Activated CD8-positive, alpha-beta memory T cell treated with anti-CD3 and anti-CD28 coated beads for 1 hour (primary cell): ENCODE measurements at places on chromosomes 7 and 10.

DNA sequence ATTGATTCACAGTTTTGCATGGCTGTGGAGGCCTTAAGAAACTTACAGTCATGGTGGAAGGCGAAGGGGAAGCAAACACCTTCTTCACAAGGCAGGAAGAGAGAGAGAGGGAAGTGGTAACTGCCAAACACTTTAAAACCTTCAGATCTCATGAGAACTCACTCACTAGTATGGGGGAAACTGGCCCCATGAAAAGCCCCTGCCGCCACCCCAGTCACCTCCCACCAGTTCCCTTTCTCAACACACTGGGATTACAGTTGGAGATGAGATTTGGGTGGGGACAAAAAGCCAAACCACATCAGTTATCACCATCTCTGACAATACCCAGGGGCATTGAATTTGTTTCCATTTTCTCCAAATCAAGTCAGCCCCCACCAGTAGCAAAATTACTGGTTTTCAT, 740.4 kb downstream of the GATA3 start:
- no peak for DNase-seq

GRCh38 chr10:35316218-35316967, 19.9 kb upstream of the CCNY start:
- DNase-seq, result no peak

- no peak for DNase-seq
Measured at GRCh38 chr7:107982918-107983389, 20.0 kb downstream of the LAMB1 start.

- DNase-seq, result no peak
Measured at GRCh38 chr7:157474685-157475084, 137.9 kb downstream of the DNAJB6 start.

GRCh38 chr7:20642166-20642565, 26.7 kb downstream of the ABCB5 start:
- DNase-seq, result no peak

DNA sequence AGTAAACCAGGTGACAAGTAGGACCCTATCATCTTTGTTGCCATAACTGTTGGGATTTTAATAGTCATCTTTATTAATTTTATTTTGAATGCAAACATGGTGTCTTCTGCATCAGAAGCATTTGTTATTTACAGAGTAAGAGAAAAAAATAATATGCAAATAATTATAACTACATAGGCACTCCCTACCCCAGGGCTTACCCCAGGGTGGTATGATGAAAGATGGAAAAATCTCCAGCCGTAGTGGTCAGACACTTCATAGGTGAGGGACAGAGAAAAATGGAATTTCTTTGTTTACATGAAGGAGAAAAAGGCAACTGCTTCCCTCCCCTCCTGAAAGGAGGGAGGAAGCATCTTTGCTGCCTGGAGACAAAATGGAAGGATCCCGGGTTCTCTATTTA, 29.7 kb downstream of the STOX1 start:
- no peak for DNase-seq

- peak; percentile 22 for DNase-seq
Measured at GRCh38 chr10:100267239-100268104, at the start of gene CWF19L1. Gene CWF19L1 (minus strand): TSS chr10:100267638. CDS start chr10:100267593, 45 bp downstream.

DNA sequence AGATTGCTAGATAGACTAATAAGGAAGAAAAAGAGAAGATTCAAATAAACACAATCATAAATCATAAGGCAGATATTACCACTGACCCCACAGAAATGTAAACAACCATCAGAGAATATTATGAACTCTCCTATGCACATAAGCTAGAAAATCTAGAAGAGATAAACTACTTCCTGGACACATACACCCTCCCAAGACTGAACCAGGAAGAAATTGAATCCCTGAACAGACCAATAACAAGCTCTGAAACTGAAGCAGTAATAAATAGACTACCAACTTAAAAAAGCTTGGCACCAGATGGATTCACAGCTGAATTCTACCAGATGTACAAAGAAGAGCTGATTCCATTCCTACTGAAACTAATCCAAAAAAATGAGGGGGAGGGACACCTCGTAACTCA, 24.5 kb upstream of the STARD3NL start:
- DNase-seq, result no peak

DNA sequence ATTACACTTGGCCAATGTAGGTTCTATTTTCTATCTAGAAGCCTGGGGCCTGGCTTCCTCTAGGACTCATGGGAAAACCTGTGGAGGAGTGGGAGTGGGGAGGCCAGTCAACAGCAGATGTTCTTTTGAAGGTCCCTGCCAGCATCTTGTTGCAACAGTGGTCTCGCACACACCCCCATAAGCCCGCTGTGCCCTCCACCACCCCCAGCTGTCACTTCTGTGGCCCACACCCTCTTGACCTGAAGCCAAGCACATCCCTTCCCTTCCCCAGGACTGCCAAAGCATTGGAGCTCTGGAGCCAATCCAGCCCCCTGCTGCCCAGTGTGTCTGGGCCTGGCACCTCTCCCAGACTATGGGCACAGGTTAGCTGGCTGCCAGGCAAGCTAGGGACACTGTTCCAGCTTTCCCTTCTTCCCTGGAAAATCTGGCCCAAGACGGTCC, 1.9 kb upstream of the STX1A start:
- no peak for DNase-seq

- DNase-seq, result no peak
Measured at GRCh38 chr10:1573981-1574380, 163.3 kb downstream of the ADARB2 start.

DNA sequence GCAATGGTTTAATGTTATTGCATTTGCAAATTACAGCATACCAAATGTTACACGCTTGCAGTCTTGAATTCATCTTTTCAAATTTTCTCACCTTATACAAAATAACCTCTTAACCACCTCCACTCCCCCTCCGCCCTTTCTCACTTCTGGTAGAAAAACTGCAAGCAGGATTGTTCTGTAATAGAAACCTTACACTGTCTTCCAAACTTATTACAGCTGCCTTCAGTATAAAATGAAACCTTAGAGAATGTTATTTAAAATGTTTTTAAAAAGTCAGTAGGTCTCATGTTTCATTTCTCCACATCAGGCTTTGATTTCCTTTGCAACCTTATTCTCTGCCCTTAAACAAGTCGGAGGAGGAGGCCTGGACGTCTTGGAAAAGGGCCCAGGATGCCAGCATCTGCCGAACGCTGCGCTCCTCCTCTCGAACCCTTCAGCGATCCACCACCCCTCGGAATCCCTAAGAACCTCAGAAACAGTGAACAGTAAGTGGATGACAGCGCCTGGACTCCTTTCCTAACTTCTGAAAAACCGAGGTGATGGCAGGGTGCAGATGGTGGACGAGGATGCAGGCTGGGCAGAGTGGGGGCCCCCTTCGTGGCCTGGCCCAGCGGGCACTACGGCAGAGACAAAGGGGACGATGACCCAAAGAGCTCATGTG, 74.0 kb downstream of the FGFR2 start:
- no peak for DNase-seq

GRCh38 chr7:70000737-70001348, 402.6 kb downstream of the AUTS2 start:
- DNase-seq, result no peak
